Renal cortical epithelial cell (primary cell): ENCODE measurements at places on chromosomes 16 and 17.
A peak's percentile ranks its signal among the peaks of the same experiment; 100 is the strongest.

DNA sequence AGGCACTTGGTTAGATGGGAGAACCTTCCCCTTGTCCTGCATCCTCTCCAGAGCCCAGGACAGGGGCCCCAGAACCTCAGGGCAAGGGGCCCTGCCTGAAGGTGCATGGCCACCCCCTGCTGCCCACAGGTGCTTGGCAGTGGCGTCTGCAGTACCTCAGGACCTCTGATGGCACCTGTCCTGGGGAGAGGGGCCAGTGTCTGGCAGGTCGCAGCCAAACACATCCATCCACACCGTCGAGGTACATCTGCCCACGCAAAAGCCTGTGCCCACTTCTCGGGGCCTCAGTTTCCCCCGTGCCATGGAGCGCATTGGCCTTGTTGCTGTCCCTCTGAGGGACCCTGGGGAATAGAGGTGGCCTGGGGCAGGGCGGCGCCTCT lies 9.3 kb downstream of the MAP2K3 start:
- DNase-seq = no peak

DNA sequence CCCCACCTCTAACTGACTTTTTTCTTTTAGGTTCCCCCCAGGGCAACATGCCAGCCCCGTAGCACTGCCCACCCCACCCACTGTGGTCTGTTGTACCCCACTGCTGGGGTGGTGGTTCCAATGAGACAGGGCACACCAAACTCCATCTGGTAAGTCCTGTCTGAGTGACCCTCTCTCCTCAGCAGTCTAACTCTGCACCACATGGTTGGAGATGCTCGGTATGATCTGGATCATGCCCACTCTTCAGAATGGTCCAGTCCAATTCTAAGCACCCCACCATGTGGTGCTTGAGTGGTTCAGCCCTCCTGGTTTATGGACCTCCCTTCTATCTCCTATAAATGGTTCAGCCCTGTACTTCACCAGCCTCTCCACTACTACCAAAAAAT lies 5.9 kb downstream of the KDM6B start:
- DNase-seq = no peak

GRCh38 chr17:14866266-14866665 lies 398.9 kb downstream of the PMP22 start:
- DNase-seq = no peak

- DNase-seq = no peak
Observed at GRCh38 chr16:27389272-27389961, 12.6 kb upstream of the IL21R start.

DNA sequence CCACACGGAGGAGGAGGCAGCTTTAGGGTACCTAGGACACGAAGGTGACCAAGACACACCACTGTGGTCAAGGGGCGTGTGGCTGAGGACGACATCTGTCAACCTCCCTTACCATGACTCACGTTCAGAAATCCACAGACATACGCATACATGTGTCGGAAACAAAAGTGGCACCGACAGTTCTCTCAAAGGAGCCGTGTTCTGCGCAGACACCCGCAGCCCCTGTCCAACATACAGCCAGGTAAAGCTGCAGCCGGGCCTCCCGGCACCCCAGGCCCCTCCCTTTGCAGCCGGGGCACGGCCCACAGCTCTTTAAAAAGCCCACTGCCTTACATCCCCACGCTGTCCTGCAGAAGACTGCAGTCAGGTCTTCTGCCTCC lies 40.5 kb upstream of the KLHDC4 start:
- DNase-seq = no peak

DNA sequence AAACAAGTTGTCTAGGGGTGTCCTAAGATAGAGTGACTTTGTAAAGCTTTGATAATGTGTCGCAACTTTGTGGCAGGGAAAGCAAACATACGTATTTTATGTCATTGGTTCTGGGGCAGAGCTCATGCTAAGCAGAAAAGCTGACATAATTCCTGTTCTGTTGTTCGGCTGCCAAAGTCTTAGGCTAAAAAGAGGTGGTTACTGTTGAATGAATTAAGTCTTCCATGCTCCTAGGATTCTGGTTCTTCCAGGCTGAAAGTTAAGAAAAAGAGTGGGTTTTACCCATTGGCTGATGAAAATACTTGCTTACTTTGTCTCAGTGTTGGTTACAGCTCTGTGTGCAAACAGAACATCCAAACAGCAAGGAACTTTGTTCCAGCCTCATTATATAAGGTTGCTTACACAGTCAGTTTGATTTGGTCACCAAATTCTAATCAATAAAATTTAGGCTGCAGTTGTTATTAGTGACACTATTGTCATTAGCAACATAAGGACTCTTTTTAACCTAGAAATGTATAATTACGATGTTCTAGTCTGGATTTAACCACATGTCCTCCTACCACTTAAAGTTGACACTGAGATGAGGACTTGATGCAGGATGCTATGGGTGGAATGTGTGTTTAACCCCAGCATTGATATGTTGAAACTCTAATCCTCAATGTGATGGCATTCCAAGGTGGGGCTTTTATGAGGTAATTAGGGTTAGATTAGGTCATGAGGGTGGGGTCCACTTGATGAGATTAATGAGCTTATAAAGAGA lies 114.0 kb upstream of the GOT2 start:
- no peak for DNase-seq

DNA sequence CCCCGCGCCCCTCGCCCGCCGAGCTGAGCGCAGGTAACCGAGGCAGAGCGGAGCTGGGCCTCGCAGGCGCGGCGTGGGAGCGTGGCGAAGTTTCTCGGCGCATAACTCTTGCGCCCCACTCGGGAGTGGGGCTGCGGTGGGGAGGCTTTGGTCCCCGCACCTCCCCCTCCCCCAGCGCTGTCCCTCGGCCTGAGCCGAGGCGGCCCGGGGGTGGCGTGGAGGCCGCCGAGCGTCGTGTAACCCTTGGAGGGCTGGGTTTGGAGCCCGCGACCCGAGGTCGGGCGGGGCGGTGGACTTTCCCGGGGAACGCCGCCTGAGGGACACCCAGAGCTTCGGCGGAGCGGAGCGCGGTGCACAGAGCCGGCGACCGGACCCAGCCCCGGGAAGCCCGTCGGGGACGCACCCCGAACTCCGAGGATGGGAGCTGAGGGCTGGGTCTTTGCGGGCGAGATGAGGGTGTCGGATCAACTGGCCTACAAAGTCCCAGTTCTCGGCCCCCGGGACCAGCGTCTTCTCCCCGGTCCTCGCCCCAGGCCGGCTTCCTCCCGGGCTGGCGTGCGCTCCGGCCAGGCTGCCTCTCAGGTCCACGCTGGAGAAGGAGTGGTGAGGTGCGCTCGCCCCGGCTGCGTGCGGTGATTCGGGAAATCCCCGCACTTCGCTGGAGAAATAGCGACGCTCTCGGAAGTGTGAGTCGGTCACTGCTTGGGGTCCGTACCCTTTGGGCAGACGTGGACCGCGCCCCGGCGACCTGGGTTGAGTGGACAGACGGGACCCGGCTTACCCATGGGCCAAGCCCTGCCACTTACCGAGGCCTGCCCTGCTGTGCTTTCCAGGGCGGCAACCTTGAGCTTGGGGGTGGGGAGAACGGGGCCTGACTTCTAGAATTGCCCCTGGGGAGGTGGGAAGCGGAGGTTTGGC lies 168.4 kb downstream of the RAB11FIP4 start:
- DNase-seq = no peak

GRCh38 chr16:75251280-75252048 lies at the start of gene BCAR1:
Gene BCAR1 (minus strand): TSS chr16:75251624. CDS start chr16:75251482, 142 bp downstream.
- peak; percentile 61 for DNase-seq

GRCh38 chr17:72850410-72851118 lies 241.9 kb downstream of the SLC39A11 start:
- DNase-seq = peak; percentile 18

GRCh38 chr17:17491546-17491988 lies 4.6 kb downstream of the RASD1 start:
- DNase-seq = no peak

GRCh38 chr17:75724016-75725003 lies 3.1 kb downstream of the ITGB4 start:
- no peak for DNase-seq

DNA sequence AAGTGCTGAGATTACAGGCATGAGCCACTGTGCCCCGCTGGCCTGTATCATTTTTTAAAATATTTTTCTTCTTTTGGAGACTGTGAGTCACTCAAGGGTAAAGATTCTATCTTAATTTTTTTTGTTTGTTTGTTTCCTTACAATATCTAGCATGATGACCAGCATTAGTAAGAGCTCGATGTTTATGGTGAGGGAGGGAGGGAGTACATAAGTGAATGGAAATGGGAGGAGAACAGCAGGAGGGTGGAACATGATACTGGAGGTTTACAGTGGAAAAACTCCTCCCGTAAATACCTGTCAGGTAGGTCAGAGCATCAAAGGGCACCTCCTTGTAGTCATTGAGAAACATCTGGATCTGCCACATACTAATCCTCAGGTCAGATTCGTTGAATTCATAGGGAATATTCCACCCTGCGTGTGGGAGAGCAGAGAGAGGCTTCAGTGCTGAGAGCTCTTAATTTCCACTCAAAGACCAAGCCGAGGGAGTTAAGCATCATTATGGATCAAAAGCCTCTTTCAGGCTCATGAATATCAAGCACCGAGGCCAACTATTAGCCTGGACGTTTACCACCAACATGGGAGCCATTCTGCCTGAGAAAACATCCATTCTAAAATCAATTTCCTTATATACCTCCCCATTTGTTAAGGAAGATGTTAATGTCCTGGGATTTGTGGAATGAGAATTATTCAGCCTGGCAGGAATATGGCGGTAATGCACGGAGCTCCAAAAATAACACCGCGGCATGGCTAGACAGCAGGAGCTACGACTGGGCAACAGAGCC lies 51.8 kb downstream of the LYRM1 start:
- no peak for DNase-seq

DNA sequence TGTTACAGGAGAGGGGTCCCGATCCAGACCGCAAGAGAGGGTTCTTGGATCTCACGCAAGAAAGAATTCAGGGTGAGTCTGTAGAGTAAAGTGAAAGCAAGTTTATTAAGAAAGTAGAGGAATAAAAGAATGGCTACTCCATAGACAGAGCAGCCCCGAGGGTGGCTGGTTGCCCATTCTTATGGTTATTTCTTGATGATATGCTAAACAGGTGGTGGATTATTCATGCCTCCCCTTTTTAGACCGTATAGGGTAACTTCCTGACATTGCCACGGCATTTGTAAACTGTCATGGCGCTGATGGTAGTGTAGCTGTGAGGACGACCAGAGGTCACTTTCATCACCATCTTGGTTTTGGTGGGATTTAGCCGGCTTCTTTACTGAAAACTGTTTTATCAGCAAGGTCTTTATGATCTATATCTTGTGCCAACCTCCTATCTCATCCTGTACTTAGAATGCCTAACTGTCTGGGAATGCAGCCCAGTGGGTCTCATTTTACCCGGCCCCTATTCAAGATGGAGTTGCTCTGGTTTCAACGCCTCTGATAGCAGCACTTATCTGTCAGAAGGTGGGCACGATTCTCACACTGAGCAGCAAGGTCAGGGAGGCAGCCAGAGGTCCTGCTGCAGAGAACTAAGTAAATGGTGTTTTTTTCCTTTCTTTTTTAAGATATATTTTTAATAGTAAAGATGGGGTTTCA lies 26.5 kb upstream of the XYLT2 start:
- DNase-seq = no peak

- no peak for DNase-seq
Observed at GRCh38 chr17:45299361-45299760, 17.5 kb downstream of the MAP3K14 start.
